ENCODE measurements at places on chromosomes 5 and 9.

GRCh38 chr5:18220631-18221030 is 586.4 kb downstream of the TAF11L14 start:
- no peak for DNase-seq

DNA sequence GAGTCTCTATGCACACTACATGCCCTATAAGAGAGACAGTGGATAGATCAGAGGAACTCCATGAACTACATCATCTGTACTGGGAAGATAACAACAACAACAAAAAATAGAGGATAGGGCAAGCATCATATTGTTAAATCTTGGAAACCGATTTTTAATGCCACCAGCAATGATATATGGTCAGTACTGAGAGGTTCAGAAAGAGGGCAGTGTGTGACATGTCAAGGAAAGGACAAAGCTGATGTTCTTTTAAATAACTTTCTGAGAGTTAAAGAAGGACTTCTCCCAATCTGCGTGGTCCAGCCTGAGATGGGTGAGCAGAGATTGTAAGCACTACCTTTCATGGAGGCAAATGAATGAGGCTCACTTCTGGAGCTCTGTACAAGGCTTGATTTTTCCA is 62.0 kb upstream of the PHF24 start:
- DNase-seq, result no peak

DNA sequence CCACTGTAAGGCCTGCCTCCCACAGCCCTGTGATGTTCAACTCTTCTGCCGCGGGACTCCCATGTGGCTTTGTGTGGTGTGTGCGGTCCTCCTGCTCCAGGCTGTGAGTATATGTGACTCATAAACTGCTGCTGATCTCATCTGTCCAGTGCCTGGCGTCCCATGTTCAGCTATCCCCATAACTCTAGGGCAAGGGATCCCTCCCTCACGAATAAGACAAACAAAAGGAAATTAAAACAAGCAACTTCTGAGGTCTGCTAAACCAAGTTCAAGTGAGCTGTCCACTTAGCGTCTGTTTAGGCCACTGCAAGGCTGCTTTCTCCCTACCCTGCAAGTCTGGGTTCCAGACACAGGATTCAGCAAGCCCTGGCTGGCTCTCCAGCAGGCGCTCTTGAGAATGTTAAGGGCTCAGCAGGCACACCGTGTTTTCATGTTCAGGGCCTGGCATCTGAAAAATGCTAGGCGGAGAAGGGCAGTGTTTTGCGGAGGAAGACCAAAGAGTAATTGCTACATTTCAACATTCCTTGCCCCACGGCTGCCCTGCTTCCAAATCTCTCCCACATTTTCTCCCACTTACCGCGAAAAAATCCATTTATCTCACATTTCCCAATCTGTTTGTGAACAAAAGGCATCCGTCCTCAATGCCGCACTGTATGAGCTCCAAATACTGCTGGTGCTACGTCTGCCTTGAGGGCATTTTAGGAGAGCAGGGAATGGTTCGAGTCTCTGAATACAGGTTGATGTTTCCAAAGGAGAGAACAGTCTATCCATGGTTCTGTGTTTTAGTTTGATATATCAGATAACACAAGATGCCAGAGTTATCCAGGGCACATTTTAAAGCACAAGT is 280.2 kb downstream of the SEMA5A start:
- no peak for DNase-seq

DNA sequence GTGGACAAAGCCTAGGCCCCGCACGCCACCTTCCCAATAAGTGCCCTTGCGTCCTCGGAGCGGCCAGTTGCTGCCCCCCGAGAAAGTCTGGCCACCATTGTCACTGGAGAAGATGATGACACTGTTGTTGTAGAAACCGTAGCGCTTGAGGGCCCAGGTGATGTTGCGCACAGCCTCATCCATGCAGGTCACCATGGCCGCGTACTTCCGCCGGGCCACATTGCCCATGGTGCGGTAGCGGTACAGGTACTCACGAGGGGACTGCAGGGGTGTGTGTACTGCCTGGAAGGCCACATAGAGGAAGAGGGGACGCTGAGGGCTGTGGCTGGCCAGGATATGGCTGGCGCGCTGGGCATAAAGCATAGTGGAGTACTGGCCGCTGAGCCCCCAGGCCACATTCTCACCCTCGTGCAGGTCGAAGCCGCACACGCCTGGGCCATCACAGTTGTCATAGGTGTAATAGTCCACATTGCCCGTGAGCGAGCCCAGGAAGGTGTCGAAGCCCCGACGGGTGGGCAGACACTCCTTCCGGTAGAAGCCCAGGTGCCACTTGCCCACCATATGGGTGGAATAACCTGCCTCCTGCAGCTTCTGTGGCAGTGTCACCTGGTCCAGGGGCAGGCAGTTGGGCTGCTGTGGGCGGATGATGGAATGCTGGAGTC is 4.6 kb downstream of the ARSI start:
- no peak for DNase-seq

DNA sequence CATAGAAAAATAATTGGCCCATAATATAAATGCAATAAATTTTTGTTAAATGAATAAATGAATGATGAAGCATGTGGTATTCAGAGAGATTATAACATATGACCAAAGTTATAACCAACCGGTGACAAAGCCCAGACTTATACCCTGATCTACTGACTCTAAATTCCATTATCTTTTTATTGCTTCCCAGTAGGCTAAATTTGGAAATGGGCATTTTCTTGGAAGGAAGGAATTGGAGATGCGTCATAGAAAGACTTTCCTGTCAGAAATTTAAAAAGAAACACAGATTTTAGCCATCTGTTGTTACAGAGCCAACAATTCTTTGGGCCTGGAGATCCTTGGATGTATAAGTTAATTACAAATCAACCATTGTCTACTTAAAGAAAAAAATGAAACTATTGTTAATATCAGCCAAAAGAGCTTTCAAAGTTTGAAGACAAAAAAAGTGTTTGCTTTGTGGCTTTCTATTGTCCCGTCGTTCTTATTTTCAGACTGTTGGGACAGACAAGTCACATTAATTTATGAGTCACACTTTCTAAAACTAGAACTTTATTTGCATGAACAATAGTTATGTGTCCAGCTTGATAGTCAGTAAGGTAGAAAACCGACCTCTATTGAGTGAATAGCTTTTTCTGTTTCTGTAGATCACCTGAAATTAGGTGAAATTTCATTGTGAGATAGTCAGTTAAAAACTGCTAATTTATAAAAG is 428.7 kb downstream of the GABRG2 start:
- DNase-seq, result no peak

- DNase-seq, result no peak
Measured at GRCh38 chr9:88826181-88826580, 165.1 kb upstream of the S1PR3 start.

DNA sequence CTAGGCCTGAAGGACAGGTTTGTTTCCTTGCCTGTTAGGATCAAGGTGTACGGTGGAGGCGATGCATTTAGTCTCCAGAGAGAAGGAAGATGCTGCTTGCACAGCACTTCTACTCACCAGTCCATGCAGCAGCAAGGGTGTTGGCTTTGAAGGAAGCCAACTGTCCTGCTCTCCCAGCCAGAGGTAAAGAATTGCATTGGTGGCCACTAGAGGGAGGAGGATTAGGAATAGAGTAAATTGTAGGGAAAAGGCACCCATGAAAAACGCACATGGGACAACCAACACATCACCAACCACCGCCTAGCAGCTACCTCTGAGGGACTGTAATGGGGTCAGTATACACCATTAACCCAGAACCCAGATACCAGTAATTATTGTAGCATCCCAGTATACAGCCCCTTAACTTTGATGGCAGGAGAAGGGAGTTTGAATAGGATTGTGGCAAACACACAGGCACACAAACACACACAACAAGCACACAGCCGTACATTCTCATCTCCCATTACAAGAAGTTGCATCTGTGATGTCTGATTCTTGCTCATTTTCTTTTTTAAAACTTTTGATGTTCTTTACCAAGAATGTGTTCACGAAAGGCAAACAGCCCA is 267.7 kb downstream of the ADAMTS6 start:
- DNase-seq, result no peak

DNA sequence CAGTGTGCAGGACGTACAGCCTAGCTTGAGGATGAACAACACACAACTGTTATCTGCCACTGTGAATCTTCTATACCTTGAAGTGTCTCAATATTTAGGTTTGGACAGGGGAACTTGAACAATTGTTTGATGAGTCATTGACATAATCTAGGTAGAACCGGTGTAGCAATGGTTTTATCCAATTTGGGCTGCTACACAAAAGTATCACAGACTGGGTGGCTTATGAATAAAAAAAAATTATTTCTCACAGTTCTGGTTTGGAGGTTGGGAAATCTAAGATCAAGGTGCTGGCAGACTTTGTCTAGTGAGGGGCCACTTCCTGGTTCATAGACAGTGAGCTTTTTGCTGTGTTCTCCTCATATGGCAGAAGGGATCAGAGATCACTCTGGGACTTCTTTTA is 359.7 kb downstream of the HCN1 start:
- no peak for DNase-seq

DNA sequence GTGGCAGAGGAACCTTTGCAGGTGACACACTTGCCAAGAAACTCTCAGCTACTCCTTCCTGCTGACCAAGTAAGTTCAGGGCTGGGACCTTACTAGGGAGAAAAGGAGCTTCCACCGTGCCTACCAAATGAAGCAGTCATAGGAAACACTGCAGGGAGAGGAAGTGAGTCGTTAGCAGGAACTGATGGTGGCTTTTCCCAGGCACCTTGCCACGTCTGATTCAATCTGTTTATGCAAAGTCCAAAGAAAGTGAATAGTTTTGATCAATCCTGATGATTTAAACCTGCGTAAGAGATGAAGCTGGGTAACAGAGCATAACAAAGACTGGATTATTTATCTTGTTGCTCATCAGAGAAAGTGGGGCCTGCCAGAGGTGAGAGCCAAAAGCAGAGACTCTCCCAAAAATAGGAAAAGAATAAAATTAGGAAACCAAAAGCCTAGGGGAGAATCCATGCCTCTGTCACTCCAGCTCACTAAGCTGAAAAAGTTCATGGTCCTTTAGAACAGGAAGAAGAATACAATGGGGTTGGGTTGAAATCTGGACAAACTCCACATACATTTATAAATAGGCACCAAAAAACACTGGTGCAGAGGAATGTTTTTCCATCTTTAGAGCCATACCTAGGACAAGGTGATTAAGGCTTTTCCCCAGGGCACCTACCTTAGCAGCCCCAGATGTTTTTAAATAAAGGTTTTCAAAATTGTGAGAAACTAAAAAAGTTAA is 9.3 kb upstream of the PFDN1 start:
- no peak for DNase-seq

- DNase-seq, result no peak
Measured at GRCh38 chr9:120435091-120435490, 144.9 kb downstream of the CDK5RAP2 start.

- DNase-seq, result no peak
Measured at GRCh38 chr5:113035096-113035495, 58.5 kb downstream of the DCP2 start.

- DNase-seq, result no peak
Measured at GRCh38 chr9:36174731-36175130, 5.5 kb downstream of the CCIN start.

- DNase-seq, result no peak
Measured at GRCh38 chr5:2737273-2738155, 14.0 kb downstream of the IRX2 start.

- no peak for DNase-seq
Measured at GRCh38 chr9:94952565-94953373, 226.3 kb downstream of the AOPEP start.

DNA sequence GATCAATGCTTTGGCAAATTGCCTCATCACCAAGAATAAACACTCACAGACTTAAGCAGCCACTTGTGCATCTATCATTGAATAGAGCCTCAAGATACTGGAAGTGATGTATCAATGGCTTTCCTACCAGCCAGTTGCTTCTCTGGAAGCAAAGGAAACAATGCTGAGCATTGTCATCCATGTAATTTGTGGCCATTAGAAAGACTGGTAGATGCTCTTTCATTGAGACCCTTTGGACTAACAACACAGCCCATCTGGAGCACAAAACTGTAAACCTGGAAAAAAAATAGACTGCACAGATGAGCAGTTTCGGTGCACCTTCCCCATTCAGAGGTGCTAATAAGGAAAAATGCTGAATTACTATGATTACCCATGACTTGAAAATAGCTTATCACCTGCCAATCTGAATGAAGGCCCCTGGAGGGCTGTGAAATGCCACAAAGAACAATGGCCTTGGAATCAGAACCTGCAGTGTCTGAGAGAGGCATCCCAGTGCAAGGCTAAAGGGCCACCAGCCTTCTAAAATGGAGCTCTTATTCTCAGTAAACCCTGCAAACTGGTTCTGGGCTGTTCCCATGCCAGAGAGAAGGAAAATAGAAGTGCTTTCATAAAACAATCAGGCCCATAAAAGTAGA is 127.5 kb downstream of the RFK start:
- DNase-seq, result no peak

- DNase-seq, result no peak
Measured at GRCh38 chr5:153476767-153477166, 13.7 kb upstream of the GRIA1 start.

DNA sequence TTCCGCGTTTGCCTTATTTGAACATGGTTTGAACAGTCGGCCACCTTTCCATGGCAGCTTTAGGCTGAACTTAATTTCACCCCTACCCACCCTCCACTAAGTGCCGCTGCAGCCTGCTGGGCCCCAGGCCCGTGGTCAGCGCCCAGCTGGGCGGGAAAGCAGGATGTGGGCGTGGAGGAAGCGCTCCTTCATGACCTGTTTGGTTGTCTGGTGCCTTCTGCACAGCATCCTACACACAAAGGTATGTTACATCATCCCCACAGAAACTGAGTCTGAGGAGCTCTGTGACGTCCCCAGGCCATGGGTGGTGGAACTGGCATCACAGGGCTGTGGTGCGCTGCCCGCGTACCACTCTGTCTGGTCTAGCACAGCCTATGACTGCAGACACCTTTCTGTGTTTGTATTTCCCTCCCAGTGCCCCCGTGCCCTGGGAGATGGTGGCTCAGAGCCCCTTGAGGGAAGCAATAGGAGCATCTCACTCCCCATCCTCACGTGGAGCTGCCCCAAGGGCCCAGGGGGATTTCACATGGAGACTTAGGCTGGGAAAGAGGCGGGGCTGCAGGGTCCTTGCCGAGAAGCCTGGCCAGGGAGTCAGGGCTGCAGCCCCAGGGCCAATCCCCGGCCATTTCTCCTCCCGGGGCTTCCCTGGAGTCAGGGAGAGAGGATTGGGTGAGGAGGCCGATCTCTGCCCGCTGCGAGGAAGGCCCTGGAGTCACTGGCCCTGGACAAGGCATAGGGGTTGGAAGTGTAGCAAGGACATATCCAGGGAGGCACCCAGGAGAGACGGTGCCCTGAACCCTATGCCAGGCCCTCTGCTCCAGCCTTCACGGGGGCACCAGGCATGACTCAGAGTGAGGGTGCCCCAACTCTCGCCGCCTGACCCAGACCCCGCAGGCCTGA is 37.5 kb upstream of the SUSD3 start:
- DNase-seq, result no peak

DNA sequence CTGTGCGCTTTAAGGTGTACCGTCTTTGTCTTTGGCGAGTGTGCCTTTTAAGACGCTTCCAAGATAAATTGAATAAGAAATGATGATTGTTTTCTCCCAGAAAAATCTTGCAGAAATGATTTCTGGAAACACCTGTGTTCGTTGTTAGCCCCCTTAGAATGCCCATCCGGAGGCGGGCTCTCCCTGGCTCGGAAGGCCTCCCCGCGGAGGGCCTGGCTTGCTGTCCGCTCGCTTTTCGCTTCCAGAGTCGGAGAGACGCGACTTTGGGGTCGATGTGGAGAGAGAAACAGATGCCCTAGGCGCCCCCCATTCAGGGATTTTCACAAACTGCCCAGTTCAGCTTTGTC is 23.9 kb downstream of the LECT2 start:
- no peak for DNase-seq

GRCh38 chr5:86596476-86596875 is 21.3 kb upstream of the COX7C start:
- DNase-seq, result no peak

Data from RWPE2 (cell line).